Stimulated activated CD8-positive, alpha-beta memory T cell treated with anti-CD3 and anti-CD28 coated beads, Interleukin-7, amount 100 ng/mL, for 24 hours (primary cell): ENCODE measurements at places on chromosomes 5 and 9.

GRCh38 chr9:135370411-135371375 is 108.9 kb upstream of the PPP1R26 start:
- DNase-seq, result no peak

GRCh38 chr5:102583276-102584124 is 84.7 kb upstream of the SLCO6A1 start:
- DNase-seq, result no peak

DNA sequence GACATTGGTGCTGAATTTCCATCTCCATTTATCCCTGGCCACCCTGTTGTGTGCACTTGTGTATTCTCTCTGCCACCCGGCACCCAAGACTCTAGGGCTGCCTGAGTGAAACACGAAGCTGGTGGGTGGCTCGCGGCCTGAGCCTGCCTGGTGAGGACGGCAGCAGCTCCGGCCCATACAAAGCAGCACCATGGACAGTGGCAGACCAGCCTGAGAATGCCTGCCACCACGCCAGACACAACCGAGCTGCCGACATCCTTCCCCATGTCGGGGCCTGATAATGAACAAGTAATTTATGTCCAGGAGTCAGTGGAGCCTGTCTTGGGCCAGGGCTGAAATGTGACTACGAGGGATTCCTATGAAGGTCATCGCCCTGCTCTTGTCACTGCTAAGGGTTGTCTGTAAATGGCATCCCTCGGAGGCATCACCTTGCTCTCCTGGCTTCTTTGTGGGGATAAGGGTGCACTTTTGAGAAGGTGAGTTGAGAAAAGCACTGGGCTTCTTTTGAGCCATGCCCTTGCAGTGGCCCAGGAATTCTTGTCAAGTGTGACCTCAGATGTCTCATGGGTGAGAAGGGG is 175.7 kb downstream of the MELK start:
- no peak for DNase-seq

GRCh38 chr9:109316207-109316640 is 4.6 kb downstream of the EPB41L4B start:
- no peak for DNase-seq

DNA sequence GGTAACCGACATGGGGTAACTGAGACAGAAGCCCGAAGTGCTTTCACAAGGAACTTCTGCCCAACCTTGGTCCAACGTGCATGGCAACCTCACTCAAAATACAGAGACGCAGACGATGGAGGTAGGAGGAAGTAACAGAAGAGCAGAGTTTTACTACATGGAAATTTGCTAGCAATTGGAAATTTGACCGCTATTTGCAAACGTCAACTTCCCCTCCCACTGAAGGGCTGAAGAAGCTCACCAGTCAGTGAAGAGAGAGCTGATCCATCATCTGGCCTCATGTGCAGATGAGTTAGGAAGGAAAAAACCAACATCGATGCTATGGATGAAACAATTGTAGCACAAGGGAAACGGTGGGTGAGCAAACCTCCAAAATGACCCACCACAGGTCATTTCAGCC is 196.7 kb downstream of the RGS3 start:
- DNase-seq, result no peak

DNA sequence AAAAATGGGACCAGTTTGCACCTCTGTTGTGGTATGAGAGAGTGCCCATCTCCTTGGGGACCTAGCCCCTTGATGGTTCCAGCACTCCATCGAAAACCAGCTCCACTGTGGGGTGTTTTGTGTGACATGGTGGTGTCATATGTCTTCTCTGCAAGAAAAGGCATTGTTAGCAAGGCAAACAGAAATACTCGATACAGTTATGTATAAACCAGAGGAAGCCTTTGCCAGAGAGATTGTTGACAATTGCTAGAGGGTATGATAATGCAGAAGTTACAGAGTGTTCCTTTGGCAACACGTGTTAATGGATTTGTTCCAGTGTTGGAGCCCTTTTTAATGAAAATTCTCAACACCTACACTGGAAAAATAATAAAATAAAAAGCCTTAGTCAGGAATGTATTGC is 270.4 kb upstream of the DMRT1 start:
- DNase-seq, result no peak

DNA sequence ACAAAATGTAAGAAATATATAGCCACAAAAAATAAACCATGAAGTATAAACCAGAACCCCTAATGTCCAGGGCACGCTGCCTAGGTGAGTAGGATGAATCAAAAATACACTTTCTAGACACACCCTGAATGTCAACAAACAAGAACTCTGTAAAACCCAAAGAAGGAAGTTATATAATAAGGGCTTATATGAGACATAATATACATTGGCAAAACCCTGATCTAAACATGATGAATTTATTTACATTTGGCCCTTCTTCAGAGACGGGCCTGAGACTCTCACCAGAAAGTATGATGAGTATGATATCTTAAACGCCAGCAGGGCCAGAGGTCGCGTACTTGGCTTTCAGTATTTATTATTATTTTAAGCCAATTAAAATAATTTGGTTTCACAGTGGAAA is 125.1 kb upstream of the FST start:
- DNase-seq, result no peak

DNA sequence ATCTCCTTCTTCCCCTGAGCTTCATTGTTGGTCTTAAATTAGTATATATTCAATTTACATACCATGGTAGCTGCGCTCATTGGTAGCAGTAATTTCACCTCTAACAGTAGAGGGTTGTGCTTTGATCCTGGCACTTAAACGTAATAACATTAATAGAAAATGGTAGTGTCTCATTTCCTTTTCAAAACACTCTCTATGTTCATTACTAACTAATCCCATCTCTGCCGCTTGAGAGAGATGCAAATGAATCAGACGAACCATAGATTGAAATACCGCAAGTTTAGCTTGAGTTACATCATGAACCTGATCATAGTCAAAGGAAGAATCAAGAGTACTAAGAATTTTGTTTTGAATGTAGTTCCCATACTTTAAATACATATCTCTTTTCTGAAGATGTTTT is 2.2 kb downstream of the THBS4 start:
- DNase-seq, result no peak

DNA sequence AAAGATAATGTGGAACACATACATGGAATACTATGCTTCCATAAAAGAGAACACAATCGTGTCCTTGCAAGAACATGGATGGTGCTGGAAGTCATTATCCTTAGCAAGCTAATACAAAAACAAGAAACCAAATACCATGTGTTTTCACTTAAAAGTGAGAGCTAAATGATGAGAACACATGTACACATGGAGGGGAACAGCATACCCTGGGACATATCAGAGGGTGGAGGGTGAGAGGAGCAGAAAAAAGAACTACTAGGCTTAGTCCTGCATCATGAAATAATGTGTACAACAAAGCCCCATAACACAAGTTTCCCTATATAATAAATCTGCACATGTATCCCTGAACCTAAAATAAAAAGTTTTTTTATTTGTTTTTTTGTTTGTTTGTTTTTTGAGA is 855.5 kb upstream of the NUDT12 start:
- DNase-seq, result no peak

- no peak for DNase-seq
These were observed 29.5 kb downstream of the S1PR3 start for GRCh38 chr9:89020754-89021153.

- DNase-seq, result no peak
These were observed 55.9 kb upstream of the BARX1 start for GRCh38 chr9:94010980-94011533.

- DNase-seq, result no peak
These were observed 196.4 kb downstream of the TRPM3 start for GRCh38 chr9:70924895-70925547.

GRCh38 chr9:95623640-95624039 is 106.9 kb upstream of the PTCH1 start:
- DNase-seq, result no peak
